ENCODE measurements at places on chromosomes 12 and 14.

- no peak for DNase-seq
These were observed 35.0 kb downstream of the PPP2R5C start for GRCh38 chr14:101796479-101796878.

GRCh38 chr12:54954801-54955200 is 29.8 kb downstream of the TESPA1 start:
- no peak for DNase-seq

DNA sequence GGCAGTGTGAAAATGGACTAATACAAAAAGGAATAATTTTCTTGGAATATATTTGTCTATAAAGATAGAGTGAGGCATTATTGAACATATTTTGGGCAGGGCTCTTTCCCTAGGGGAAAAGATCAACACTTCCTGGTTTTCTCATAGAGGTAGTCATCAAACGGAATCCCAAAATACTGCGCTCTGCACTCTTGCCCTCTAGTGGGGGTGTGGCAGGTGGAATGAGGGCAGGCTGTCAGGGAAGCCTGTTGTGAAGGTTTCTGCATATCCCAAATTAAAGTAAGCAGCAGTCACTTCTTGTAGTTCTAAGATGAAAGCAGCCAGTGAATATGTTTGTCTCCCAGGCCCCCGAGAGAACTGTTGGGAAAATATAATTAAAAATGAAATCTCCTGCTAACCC is 666.8 kb upstream of the TMEM132C start:
- no peak for DNase-seq

DNA sequence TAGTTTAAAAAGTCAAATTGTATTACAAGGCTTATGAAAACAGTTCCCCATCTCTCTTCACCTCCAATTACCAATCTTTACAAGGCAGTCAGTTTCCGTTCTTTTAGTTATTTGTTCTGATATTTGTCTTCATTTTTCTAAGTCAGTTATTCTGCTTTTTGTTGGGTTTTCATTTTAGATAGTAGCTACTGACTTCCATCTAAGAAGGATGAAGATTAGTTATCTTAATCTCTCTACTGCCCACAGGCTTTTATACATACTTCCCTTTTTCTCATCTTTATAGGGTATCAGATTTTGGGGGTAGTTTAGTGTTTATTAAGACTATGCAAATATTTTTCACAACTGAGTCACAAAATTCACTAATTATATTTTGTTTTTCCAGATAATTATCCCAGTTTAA is 38.4 kb downstream of the FRS2 start:
- DNase-seq: no peak

DNA sequence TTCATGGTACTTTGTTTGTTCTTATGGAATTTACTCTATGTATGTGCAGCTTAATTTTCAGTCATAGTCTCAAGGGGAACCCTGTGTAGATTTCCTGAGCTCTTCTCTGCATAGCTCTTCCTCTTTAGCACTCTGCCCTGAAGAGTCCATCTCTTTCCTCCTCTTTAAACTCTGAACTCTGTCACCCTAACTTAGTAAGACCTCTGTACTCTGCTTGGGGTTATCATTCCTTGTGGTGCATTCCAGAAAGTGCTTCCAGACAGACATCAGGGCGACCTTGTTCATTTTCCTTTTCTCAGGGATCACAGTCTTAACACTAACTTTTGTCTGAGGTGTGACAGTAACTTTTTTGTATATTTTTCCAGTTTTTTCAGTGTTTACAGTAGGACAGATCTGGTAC is 179.3 kb downstream of the RAD51B start:
- no peak for DNase-seq

DNA sequence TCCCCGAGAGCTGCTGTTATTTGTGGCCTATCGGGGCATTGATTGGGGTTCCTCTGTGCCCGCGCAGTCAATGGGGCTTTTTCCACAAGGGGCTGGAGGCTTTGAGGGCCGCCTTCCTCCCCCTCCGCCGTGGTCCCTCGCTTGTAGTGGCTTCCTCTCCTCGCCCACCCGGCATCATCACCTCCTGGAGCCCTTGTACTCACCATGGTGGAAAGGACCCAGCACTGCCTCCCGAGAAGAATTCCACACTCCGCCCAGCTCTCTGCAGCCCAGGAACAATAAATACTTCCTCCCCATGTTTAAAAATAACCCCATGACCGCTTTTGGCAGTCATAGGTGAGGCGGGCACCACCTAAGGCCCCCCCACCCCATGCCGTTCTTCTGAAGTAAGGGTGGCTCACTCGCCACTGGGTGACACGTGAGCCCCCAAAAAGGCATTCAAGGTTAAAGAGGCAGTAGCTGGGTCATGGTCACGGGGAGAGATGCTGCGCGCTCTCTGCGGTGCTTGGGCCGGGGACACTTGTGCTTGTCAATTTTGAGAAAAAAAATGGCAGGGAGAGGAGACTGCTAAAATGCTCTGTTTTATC is at the start of gene MYL2:
Gene MYL2 (minus strand): TSS at position 256 of the 587 bp plus-strand sequence. CDS start 50 bp downstream, at position 206.
- DNase-seq: no peak

- no peak for DNase-seq
These were observed 219.7 kb upstream of the TMPO start for GRCh38 chr12:98295681-98296080.

DNA sequence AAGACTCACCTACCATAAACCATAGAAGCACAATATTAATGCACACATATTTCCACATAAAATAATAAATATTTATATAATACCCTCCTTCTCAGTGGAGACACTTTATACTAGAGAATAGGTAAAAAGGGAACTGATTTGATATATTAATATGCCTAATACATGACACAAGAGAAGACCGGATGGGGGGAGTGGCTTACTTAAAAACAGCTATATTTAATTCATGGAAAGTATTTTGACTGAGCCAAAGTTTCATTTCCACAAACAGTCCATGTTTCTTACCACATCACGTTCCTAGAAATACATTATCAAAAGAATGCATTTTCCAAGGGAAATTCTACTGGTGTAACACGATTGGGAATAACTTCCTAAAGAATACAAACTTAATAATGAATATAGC is 63.4 kb downstream of the ITPR2 start:
- DNase-seq: no peak

DNA sequence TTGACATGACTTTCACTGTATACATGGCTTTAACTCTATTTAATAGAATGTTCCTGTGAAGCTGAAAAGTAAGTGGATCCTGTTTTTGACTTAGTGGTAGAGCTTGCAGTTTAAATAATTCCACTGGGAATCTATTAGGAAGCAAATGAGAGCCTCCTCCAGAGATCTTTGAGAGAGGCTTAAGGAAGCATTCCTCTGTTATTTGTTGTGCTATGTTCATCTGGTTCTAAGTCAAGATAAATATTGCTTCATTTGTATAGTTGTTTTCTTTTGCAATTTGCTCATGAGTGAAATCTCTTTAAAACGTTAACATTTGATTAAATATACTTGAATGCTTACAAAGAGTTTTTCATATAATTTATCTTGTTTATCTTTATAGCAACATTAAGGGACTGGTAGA is 70.4 kb downstream of the TMTC2 start:
- no peak for DNase-seq

DNA sequence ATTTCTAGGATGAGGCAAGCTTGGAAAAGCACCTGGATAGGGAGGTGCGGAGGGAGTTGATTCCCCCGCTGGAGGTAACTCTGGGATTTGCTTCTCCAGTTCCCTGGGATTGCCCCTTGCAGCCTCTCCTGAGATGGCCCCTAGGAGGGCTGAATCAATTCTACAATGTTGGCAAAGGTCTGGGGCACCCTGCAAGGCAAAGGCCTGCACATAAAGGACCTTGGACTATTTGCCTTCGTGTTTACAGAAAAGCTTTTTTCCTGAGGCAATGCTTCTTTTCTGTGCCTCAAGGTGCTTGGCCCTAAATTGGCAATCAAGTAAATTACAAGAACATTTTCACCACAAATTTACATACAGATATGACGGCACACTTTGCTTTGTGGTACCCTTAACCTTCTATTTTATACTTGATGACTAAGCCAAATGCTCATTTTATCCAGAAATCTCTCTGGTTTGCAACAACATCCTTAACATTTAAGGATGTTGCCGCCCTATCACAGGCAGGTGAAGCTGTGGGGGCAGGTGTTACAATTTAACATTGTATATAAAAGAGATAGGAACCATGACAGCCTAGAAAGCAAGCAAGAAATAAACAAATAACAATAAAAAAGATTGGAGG is 40.3 kb downstream of the TIMELESS start:
- no peak for DNase-seq

GRCh38 chr12:14256121-14256520 is 109.4 kb upstream of the ATF7IP start:
- no peak for DNase-seq

Measured in SHP77 (cell line).